ENCODE measurements at places on chromosomes 5 and 9.

DNA sequence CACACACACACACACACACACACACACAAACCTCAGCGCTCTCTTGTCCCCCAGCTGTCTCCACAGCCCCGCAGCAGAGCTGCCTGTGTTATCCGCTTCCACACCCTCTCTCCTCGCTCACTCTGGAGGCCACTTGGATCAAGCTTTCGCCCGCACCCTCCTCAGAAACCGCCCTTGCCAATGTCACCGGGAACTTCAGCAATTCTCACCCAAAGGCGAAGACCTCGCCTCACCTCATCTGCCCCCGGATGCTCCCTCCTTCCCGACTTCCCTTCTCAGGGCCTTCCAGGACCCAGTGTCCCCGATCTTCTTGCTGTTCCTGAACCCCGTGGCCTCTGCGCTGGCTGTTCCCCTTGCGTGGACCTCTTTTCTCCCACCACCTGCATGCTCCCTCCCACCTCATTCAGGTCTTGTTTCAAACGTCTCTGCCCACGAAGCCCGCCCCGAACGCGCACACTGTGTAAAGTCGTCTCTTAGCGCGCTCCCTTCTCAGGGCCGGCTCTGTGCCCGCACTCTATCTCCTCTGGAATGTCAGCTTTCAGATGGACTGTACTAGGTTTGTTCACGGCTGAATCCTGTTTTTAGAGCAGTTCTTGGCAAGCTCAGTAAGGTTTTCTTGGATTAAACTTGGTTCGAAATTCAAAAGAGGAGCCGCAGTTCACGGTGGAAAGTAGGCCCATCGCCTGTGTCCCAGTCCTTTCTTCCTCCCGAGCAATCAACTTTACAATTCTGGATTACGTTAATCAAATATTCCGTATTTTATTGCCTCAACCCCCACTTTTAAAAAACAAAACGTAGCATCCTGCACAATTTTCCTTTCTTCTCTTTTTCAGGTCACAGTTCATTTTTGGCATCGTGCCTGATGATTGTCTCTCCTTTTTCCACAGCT is 1.0 kb upstream of the TRIM7 start:
- DNase-seq = no peak

DNA sequence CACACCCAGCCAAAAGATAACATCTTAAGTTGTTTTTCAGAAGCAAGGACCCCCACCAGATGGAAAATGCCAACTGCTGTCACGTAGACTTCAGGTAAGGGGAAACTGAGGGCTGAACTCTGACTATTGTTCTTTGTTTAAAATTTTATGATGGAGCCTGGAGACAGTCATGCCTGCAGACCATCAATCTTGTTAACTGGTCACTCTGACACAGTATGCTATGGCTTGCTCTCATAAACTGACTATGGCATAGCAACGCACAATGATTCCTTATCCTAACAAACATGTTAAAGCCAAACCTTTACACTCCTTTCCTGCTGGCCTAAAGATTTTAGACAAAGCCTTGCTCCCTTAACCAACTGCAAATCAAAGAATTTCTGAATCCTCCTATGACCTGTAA is 43.6 kb upstream of the GOLM1 start:
- DNase-seq = no peak

DNA sequence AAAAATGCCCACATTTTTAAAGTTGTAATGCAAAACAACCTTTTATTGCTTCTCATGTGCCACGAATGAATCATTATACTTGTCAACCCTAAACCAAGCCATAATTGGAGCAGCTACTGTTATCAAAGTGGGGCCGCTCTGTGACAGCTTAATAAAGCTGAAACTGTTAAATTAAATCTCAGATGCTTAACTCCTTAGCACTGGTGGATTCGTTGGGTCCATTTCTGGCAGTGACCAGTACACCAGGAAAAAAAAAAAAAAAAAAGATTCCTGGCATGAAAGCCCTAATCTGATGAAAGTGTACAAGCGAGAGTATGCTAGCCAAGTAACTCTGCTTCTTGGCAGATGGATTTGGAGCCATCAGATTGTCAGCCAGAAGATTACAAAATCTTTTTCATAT is 164.8 kb downstream of the ZSWIM6 start:
- DNase-seq = no peak

- DNase-seq = no peak
Observed at GRCh38 chr9:124674651-124675050, 96.5 kb downstream of the NR6A1 start.

- DNase-seq = no peak
Observed at GRCh38 chr5:67253911-67254310, 57.3 kb upstream of the CD180 start.

DNA sequence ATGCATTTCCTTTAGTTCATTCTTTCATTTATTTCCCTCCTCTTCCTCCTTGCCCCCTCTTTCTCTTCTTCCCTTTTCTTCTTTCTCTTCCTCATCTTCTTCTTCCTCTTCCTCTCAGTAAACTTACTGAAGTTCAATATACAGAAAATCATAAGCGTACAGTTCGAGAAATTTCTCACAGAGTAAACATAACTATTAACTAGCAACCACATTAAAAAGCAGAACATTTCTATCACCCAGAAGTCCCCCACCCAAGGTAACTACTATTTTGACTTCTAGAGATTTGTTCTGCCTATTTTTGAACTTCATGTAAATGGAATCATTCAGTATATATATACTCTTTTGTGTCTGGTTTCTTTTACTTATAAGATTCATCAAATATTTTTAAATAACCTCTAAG is 48.2 kb downstream of the TNFAIP8 start:
- no peak for DNase-seq

Data from stimulated activated naive CD4-positive, alpha-beta T cell (primary cell).